ENCODE measurements at places on chromosomes 7 and 10. TPM values are rescaled to one million over a fixed set of nuclear protein-coding genes. Genes with fewer than 3 reads are reported as not detected.

Gene ADIRF
- 14.8 TPM for total RNA-seq

Gene LIPN
- not detected for total RNA-seq

Gene USP54
- total RNA-seq: 32.8 TPM

Gene AGBL3
- 2.5 TPM for total RNA-seq

DNA sequence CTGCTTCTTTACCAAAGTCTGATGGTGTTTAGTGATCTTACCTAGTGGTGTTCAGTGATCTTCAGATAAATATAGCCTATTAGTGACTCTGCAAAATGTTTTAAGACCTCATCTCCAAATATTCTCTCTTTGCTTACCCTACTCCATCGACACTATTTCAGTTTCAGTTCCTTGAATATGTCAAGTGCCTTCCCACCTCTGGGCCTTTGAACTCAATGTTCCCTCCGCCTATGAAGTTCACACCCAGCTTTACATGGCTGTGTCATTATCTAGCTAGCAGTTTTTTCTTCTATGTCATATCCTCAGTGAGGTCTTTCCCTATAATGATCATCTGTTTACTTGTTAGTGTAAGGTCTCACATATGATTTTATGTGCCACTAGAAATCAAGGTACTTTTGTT, 322.6 kb downstream of the DGKB start:
- H3K27me3 ChIP-seq: no peaks in the 10 kb centered on the region
- H3K4me3 ChIP-seq: no peak overlapping the region
- DNase-seq: no peak
- no peaks in the 10 kb centered on the region for H3K4me1 ChIP-seq
- no peaks in the 10 kb centered on the region for H3K36me3 ChIP-seq

DNA sequence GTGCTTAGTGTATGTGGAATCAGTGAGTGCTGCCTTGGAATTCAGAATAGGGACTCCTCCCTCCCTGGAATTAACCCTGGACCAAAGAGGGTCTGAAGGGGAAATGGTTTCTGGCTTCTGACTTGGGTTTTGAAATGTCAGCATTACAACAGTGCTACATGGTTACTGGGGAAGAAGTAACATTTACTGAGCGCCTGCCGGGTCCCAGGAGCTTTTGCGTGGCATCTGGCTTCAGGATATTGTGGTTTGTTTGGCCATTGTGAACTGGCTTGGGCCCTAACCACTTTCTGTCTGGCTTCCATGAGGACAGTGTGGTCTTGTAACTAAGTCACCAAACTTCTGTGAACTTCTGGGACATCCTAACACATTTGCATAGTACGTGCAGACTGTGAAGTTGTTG, 21.3 kb downstream of the TSPAN15 start:
- no peak overlapping the region for H3K4me3 ChIP-seq
- H3K36me3 ChIP-seq: 0 out of 2 replicates have a peak, but pooled peaks cover 3% of the 10 kb centered on the region
- H3K27ac ChIP-seq: peak overlapping the region; percentile 42
- no peaks in the 10 kb centered on the region for H3K27me3 ChIP-seq
- H3K4me1 ChIP-seq: peaks cover 56% of the 10 kb centered on the region
- DNase-seq: no peak

DNA sequence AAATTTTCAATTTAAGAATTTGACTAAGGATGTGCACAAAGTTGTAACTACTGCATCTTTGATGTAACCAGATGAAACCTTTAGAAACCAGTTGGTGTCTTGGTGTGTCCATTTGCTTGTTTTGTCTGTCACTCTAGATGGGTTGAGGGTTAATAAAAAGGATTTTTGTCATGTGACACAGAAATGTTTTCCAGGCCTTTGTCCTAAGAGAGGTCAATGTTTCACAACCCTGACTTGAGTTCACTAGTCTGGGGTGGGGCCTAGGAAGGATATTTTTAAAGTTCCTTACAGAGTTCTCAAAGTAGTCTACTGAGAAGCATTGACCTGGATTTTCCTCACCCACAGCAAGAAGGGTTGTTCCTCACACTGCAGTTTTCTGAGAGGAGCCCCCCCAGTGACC, 90.3 kb downstream of the HERPUD2 start:
- H3K27ac ChIP-seq: no peak overlapping the region
- no peak for DNase-seq
- peaks cover 4% of the 10 kb centered on the region for H3K27me3 ChIP-seq
- no peaks in the 10 kb centered on the region for H3K36me3 ChIP-seq
- H3K4me1 ChIP-seq: no peaks in the 10 kb centered on the region
- no peak overlapping the region for H3K4me3 ChIP-seq

DNA sequence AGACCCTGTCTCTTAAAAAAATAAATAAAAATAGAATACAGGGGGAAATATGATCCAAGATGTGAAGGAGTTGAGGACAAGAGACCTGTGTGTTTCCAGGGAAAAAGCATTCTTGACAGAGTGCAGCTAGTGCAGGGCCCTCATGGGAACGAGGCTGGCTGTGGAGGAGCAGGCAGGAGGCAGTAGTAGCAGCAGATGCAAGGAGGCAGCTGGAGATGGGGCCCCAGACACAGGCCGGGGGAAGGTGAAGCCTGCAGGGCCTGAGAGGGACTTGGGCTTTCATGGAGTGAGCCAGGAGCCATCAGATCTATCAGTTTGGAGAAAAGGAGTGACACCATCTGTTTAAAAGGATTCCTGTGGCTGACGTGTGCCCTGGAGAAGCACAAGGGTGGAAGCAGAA, 71.4 kb upstream of the ZNF438 start:
- no peaks in the 10 kb centered on the region for H3K27me3 ChIP-seq
- H3K36me3 ChIP-seq: no peaks in the 10 kb centered on the region
- H3K4me3 ChIP-seq: no peak overlapping the region
- DNase-seq: no peak
- no peak overlapping the region for H3K27ac ChIP-seq

DNA sequence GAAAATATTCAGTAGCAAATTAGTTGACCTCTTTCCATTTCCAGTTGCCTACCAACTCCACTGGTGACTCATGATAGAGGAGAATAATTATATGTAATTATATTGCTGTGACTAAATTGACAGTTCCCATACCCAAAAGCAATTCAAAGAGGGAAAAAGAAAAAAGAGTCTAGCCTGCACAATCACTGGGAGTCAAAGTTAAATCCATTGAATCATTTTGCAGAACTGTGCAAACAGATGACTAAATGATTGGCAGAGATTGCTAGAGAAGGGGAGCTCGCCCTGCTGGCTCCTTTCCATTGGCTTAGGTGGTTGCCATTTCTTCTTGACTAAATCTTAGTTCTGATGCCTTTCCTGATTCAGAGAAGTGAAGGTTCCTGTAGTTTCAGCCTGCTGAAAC, 1228.6 kb upstream of the SORCS1 start:
- DNase-seq: no peak
- H3K27me3 ChIP-seq: no peaks in the 10 kb centered on the region
- H3K4me3 ChIP-seq: no peak overlapping the region
- H3K36me3 ChIP-seq: no peaks in the 10 kb centered on the region
- H3K4me1 ChIP-seq: no peaks in the 10 kb centered on the region

GRCh38 chr10:71232089-71232998, 20.0 kb downstream of the UNC5B start:
- no peaks in the 10 kb centered on the region for H3K4me1 ChIP-seq
- no peak for DNase-seq
- no peaks in the 10 kb centered on the region for H3K36me3 ChIP-seq
- H3K4me3 ChIP-seq: no peak overlapping the region
- H3K27ac ChIP-seq: no peak overlapping the region
- H3K27me3 ChIP-seq: no peaks in the 10 kb centered on the region

Gene STEAP2
- 4.1 TPM for total RNA-seq

Gene COX19
- 14.4 TPM for total RNA-seq

Gene NUTM2A
- 0.21 TPM for total RNA-seq

Gene GRID2IP
- 0.13 TPM for total RNA-seq

Gene MSS51
- total RNA-seq: 2.3 TPM

DNA sequence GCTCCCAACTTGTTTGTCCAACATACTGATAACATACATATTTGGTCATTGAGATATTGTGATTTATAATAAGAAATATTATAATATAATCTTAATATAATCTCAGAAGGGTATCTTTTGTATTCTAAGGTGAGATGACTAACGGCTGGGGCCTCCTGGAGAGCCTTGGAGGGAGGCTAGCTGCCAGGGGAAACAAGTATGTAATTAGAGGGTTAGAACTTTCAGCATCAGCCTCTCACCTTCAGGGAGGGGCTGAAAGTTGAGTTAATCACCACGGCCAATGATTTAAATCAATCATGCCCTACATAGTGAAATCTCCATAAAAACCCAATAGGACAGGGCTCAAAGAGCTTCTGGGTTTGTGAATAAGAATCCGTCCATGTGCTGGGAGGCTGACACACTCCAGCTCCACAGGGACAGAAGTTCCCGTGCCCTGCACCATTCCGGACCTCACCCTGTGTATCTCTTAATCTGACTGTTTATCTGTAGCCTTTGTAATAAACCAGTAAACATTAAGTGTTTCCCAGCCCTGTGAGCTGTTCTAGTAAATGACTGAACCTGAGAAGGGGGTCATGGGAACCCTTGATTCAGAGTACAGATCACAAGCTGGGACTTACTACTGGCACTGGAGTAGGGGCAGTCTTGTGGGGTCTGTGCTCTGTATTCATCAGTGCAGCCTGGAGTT, 86.3 kb upstream of the STEAP1B start:
- no peaks in the 10 kb centered on the region for H3K4me1 ChIP-seq
- peak overlapping the region; percentile 26 for H3K27ac ChIP-seq
- no peaks in the 10 kb centered on the region for H3K36me3 ChIP-seq
- no peaks in the 10 kb centered on the region for H3K27me3 ChIP-seq
- no peak for DNase-seq

Data from Panc1 (cell line).